ENCODE measurements at places on chromosomes 1 and 21.
A peak's percentile ranks its signal among the peaks of the same experiment; 100 is the strongest.

GRCh38 chr1:119275145-119276134 is 93.1 kb upstream of the HAO2 start:
- no peak for DNase-seq

DNA sequence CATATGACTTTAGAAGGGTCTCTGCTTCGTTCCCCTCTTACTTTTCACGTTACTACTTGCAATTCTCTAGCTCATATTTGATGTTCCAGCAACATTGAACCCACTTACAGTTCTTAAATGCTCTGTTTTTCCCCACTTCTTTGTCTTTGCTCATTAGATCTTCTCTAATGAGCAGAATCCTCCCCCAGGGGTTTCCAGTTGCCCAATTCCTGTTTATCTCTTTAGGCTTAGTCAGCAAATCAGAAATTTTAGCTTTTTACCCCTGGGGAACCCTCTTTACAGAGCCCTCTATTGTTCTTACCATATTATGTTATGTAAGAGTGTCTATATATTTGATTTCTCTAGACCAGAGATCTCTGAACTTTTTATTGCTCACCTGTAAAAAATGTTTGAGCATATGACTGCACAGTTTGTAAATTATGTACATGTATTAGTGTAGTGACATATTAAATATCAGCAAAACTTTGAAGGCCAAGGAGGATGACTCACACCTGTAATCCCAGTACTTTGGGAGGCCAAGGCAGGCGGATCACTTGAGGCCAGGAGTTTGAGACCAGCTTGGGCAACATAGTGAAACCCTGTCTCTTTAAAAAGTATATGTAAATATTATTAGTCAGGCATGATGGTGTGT is 71.4 kb downstream of the FNBP1L start:
- no peak for DNase-seq

- no peak for DNase-seq
These were observed 1.7 kb downstream of the PRRC2C start for GRCh38 chr1:171487038-171487437.

DNA sequence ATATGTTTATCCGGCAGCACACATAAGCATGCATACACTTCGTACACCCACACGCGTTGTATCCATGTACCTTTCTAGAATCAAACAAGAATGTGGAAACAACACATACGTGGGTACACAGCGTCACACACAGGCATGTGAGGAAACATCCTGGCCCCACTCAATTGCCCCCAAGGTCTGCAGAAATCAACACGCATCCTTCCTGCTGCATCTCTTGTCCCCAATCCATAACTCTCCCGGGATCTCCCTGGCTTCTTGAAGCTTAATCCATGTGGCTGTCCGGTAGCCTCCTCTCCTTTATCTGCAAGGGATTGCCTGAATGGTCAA is 5.5 kb upstream of the TBX15 start:
- DNase-seq: no peak

DNA sequence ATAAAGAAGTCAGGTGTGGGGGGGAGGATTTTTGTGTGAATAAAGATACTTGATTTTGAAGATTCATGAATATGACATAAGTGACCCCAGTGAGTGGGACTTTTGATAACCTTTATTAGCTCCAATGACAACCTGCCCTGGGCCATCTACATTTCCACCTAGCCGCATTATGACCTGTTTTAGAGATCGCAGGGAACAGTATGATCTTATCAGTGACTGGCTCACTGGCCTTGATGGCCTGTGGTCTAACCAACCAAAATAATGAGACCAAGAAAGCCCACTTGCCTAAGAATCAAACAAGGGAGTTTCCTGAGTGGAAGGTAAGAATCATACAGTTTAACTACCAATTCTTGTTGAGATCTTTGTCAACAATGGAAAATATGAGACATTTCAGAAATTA is 1.8 kb downstream of the ELAPOR1 start:
- DNase-seq: no peak

DNA sequence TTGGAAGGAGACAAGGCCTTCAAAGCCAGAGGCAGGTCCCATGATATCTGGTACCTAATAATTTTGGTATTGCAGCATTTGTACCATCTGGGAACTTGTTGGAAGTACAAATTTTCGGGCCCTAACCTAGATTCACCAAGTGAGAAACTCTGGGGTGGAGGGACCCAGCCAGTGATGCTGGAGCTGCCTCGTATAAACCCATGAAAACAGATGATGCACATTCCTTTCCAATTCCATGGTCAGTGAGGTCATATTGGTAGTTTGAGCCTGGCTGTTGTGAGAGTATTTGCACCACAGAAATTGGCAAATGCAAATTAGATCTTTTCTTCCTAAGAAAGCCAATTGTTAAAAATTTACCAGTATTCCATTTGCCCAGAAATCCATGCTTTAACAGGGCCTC is 269.6 kb upstream of the PLXNA2 start:
- DNase-seq: no peak

GRCh38 chr1:226576601-226577000 is 28.0 kb downstream of the STUM start:
- peak; percentile 48 for DNase-seq

GRCh38 chr1:114154146-114154962 is 685 bp upstream of the SYT6 start:
- DNase-seq: no peak

DNA sequence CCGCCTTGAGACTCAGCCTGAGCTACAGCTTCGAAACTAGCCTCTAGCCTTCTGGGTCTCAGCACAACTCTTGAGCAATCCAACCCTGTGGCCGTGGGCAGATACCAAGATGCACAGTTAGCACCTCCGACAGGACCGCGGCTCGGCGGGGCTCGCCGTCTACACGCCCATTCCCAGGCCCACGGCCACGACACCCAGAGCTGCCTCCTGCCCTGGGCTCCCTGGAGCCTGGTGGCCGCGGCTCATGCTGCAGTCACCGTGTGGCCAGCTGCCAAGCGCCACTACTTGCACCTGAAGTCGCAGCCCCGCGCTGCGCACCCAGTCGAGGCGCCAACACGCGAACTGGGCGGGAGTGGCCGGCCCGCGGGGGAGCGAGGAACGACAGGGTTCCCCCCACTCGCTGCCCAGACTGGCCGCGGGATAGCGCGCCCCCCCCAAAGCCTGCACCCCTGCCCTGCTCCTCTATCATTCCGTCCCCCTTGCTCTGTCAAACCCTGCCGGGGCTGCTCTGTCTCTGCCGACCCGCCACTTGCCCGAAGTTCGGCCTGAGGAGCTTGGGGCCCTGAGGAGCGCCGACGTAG is 729 bp upstream of the CDCA8 start:
- DNase-seq: peak; percentile 90

GRCh38 chr1:2385606-2386280 is 5.6 kb downstream of the MORN1 start:
- peak; percentile 53 for DNase-seq

DNA sequence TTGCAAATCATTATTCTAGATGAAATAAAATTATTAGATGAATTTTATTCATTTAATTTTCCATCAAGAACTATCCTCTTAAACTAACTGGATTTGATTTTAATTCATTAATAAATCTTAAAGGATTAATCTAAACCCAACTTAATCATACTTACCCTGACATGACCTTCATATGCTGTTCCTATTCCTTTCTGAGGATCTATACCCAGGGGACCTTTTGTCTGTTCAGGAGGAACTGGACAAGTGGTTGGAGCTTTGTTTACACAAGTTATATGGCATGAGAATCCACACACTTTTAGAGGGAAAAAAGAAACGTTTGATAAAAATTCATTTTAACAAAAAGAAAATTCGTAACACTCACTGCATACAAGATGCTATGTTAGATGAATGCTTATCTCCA is 95.2 kb downstream of the COQ8A start:
- DNase-seq: no peak

DNA sequence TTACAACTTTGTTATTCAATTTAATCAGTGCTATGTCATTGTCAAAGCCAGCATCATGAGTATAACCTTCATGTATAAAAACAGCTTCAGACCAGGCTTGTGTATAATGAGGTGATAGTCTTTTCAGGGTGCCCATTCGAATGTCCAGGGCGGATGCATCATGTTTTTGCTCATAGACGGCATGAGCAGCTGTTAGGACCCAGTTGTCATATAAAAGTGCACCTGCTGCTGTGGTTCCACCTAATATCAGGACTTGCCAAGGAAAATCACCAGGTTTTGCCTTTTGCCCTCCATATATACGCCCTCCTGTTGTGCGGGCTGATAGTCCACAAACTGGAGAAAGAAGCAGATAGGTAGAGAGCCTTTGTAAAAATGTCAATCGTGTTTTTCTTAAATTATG is 14.9 kb downstream of the TARDBP start:
- DNase-seq: no peak

DNA sequence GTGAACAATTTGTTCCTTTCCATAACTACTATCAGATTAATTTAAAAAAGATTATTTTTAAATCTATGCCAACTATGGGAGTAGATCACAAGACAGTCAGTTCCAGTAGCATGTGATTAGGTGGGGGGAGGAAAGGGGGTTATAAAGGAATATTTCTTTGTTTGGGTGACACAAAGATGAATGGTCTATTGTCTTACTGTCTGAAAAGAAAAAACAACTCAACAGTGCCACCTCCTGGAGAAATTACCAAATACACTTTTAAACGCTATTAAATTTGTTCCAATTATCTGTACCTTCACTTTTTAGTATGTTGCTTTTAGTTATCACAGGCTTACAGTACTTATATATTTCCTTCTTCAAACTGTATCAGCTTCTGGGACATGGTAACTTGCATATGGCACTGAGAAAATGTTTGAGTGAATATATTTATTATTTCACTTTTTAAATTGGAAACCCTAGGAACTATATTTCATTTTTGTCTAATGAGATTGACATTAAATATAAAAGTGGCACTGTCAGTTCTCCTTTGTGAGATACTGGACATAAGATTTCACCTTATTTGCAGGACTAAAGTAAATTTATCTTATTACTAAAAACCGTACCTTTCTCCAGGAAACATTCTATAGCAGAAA is 1.7 kb upstream of the SORT1 start:
- DNase-seq: no peak

DNA sequence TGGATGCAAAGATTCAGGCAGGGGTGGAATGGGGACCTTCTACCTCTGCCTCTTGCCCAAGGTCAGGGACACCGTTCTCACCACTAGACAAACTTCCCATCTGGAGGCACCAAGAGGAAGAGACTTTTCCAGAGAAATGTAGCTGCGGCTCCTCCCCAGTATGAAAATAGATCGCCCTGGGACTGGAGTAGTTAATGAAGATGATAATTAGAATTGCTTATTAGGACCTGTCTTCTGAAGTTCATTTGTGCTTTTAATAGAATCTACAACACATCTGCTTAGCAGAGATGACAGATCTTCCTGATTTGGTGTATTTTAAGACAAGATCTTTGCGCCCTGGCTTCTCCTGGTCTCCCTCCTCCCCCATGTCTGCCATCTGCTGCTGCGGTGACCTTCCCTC is 266.6 kb downstream of the KAZN start:
- DNase-seq: no peak

DNA sequence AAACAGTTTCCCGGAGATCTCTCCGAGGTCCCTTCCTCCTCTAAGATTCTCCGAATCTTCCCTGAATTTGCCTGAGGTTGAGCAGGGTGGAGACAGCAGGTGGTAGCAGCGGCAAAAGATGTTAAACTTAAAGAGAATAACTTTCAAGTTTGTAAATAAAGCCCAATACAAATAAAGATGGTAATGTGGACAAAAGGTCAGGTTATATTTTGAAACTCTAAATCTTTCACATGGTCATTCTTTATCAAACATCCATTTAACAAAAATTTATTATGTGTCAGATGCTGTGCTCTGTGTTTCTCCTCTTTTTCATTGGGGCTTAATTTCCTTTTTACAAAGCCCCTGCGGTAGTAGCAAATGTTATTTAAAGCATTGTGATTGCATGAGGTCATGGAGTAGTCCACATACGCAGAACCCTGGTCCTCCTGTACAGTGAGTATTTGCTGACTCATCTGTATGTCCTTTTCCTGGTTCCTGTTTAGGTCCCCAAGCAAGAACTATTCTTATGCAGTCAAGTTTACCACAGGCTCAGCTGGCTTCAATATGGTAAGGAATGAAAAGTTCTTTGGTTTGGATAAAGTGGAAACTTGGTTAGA is 119.2 kb downstream of the ITSN1 start:
- no peak for DNase-seq

DNA sequence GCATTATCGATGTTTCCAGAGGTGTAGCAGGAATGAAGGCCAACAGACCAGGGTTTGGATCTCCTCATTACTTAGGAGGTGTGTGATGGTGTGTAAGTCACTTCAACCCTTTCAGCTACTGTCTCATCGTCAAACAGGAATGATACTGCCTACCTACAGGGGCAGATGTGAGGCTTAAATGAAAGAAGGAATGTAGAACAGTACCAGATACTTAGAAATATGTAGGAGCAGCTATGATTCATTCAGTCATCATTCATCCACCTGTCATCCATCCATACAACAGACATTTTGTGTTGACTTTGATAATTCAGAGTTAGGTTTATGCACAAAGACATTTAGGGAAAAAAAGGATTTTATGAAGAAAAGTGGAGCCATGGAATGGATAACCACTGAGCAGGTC is 486.9 kb upstream of the DAB1 start:
- no peak for DNase-seq

DNA sequence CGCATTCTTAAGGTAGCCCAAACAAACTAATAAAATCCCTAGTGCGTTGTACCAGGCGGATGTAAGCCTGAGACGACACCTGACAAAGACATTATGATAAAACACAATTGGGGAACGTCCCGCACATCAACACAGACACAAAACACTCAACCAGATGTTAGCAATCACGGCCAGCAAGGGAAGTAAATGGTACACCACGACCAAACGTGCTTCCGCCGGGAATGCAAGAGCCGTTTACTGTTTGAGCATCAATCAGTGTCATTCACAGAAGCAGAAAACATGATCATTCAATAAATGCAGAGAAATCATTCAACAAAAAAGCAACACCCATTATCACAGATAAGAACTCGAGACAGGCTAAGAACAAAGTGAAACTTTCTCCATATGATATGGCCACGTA is 49.4 kb upstream of the COL18A1 start:
- no peak for DNase-seq

- DNase-seq: no peak
These were observed 38.5 kb downstream of the EPHA2 start for GRCh38 chr1:16117369-16117768.

DNA sequence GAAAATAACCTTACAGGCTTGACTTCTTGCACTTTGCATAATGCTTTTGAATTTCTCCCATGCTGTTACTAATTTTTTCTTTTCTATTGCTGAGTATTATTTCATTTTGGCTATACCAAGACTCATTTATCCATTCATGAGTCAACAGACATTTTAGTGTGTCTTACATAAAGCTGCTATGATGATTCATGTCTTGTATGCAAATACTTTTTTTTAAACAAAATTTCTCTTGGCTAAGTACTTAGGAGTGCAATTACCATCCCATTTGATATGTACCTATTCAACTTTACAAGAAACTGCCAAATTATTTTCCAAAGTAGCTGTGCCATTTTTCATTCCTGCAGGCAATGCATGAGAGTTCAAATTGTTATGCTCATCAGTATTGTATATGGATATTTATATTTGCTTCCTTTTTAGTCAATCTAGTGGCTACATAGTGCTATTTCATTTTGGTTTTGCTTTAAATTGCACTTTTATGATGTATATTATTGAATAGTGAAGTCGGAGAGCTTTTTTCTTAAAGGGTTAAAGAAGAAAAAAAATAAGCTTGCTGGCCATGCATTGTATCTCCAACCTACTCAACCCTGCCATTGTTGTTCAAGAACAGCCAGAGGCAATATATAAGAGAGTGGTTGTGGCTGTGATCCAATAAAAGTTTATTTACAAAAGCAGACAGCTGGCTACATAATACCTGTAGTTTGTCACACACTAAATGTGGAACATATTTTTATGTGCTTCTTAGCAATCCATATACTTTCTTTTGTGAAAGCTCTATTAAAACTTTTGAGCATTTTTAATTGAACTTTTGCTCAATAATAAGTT is 862.8 kb downstream of the KCNT2 start:
- DNase-seq: no peak
